Iris pigment epithelial cell (primary cell): ENCODE measurements at places on chromosomes 1 and 21.

DNA sequence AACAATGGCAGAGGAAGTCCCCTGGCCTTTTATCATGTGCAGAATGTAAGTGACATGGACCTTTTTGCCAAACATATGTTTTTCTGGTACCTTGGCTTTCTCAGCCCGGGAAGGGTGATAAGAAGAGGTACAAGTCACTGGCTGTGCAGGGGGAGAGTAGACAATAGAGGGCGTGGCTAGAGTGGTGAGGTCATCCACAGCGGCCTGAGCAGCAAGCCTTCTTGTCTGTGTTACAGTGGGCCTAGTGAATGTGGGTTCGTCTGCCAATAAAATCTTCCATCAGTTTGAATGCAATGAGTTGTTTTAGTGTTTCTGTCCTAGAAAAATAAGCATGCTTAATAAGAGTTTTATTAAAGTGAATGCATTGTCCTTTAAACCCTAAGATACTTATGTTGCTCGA lies 59.0 kb upstream of the PGD start:
- DNase-seq: peak; percentile 83

GRCh38 chr1:64122588-64122987 lies 80.8 kb upstream of the UBE2U start:
- peak; percentile 23 for DNase-seq

DNA sequence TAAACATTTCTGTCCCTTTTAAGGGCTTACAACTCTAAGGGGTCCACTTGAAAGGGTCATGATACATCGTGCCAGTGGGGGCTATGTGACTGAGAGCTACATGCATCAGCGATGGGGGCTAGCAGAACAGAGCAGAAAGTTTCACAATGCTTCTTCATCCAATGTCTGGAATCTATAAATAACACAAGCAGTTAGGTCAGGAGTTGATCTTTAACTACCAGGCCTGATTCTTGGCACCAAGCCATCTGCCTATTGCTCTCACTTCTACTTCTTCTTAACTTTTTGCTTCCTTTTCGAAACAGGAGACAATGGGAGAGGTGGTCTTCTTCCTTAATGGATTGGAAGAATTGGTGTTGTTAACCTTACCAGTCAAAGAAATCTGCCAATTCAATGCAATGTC lies 410.0 kb downstream of the TGFB2 start:
- DNase-seq: no peak

GRCh38 chr1:86470859-86471258 lies 2.1 kb downstream of the CLCA1 start:
- no peak for DNase-seq

- DNase-seq: no peak
Measured at GRCh38 chr1:60692031-60692430, 390.3 kb upstream of the NFIA start.

DNA sequence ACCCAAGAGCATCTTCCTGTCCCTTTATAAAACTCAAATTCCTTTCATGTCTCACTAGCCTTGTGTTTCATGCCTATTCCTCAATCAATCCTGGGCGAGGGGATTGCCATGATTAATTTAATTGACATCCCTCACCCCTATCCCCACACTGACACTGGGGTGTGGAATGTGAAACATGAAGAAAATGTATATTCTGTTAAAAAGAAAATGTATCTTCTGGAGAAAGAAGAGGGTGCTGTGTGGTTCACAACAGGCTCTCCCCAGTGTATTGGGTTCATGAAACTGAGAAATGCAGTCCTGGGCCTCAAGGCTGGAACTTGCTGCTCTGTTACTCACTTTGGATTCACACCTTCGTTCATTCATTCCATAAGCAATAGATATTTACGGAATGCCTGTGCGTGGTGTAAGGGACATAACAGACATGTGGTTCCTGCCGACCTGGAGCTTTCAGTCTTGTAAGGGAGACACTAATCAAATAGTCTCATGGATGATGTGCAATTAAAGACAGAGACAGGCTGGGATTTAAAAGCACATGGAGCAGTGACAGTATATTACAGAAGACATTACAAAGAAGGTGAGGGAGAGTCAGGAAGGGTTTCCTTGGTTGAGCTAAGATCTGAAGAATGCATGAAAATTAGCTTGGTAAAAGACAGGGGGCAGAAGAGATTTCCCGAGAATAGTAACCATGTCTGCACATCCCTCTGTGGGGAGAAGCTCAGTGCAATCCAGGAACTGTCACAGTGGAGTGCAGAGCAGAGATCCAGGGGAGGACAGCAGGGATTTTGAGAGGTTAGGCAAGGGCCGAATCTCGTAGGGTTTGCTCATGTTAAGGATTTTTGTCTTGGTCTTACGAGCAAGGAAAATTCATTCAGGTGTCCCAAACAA lies 32.1 kb downstream of the SERTAD4 start:
- DNase-seq: no peak

DNA sequence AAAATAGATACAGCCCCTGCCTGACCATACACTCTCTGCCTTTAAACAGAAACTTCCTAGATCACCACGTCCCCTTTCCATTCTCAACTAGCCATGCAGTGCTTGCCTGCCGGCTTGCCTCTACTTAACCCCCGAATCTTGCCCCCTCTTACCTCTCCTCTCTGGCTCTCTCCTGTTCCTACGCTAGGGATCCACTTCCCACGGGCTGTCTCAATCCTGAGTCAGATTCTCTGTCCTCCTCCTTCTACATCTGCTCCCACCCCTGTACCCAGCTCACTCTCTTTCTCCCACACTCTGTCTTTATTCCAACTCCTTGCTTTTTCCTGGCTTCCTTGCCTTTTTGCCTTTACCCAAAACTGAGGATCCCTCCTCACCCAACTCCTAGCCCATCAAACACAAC lies 29.3 kb downstream of the ATF3 start:
- no peak for DNase-seq

DNA sequence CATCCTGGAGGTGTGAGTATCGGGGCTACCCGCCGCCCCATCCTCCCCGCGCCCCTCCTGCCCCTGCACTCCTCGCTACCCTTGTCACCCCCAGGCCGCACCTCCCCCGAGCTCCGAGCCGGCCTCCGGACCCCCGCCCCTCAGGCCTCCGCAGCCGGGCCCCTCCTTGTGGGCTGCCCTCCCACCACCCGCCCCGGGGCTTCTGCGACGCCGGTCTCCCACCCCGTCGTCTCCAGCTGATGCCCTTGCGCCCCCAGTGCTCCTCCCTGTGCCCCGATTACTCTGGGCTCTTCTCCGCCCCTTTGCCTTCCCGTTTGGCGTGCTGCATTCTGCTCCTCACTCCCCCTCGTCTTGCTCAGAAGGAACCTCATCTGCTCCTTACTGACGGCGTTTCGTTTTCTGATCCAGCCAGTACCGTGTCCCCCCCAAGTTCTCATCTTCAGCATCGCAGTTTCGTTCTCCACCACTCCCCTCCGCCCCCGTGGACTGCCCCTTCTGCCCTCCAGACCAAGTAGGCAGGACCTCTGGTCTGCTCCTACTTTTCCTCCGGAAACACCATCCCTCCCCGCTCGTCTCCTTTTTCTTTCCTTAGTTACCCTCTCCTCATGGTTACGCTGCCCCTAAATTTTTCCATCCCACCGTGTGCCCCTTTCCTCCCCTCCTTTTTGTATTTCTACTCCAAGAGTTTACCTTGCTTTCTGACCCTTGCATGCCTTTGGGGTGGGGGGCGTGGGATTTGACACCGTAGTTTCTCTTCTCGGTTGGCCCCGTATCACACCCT lies 841 bp downstream of the SNX27 start:
- DNase-seq: no peak

GRCh38 chr1:160742428-160743127 lies 3.5 kb downstream of the SLAMF7 start:
- no peak for DNase-seq

- no peak for DNase-seq
Measured at GRCh38 chr1:76857138-76857537, 10.1 kb upstream of the ST6GALNAC5 start.
